ENCODE measurements at places on chromosomes 3 and 15.

- no peak for DNase-seq
These were observed 868.6 kb upstream of the SEMA6D start for GRCh38 chr15:46848704-46849103.

DNA sequence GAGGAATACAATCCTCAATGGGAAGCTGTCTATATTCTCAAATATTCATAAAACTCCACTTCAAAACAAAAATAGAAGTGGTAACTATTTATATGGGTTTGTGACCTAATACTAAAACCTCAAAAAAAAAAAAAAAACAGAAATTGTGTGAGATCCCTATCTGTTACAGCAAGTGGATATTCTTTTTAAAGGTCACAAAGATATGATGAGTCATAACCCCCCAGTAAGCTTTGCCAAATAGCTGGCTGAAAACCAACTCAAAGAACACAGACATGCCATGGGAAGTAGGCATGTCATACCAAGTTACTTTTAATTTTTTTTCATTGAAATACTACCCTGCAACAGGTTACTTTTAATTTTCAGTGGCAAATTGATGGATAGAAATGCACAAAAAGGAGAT is 62.5 kb downstream of the CBLB start:
- DNase-seq, result no peak

DNA sequence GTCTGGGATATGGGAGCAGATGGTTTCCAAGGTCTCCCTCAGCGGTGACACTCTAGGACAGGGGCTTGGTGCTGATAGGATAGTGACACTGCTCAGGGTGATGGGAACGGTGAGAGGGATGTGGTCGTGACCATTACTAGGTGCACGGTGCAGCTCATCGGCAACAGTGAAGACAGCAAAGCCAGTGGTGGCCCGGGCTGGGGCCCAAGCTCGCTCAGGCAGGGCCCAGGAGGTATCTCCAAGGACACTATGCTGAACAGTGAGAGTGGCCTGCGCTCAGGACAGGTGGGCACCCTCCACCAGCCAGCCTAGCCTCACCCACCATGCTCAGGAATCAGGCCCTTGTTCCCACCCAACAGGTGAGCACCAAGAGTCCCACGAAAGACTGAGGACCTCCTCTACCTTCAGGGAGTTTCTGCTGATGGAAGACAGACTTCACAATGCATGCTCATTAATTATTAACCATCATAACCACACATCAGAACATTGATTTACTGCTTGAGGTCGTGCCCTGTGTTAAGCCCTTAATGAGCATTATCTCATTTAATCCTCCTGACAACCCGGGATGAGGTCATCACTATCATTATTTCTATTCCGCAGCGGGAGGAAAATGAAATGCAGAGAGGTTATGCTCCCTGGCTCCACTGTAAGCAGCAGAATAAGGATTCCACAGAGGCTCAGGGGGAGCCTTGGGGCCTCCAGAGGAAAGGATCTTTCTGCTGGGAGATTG is 269.4 kb downstream of the UACA start:
- no peak for DNase-seq

DNA sequence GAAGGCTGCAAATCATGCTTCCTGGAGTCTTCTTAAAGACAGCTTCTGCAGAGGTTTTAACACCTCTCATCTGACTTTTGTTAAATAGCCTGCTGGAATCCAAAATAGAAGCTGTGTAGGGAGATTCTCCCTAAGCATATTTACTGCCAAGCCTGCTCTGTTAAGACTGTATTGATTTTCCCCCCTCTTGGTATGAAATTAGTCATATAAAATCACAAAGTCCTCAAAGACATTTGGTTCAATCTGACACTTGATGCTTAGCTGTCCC is 94.6 kb downstream of the ITPR1 start:
- no peak for DNase-seq

- DNase-seq, result peak; percentile 68
These were observed 3.2 kb downstream of the ZDHHC19 start for GRCh38 chr3:196207833-196208607.

DNA sequence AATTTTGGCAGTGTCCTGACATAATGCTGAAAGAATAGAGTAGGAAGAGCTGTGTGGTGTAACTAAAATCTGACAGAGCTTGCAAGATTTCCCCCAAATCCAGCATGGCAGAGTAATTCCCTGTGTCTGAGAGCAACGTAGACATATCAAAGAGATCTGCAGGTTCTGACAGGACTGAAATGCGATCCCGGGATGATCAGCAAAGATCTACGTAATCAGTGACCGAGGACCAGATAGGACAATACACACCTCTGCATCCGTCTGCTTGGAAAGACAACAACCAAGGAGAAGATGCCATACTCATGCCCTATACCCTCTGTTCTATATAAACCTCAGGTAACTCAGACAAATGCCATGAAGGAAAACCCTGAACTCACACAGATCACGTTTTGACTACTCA is 26.6 kb upstream of the SYNPR start:
- no peak for DNase-seq

GRCh38 chr3:158097081-158097592 is 9.1 kb downstream of the SHOX2 start:
- no peak for DNase-seq

- no peak for DNase-seq
These were observed 21.7 kb downstream of the PXYLP1 start for GRCh38 chr3:141253326-141253725.

DNA sequence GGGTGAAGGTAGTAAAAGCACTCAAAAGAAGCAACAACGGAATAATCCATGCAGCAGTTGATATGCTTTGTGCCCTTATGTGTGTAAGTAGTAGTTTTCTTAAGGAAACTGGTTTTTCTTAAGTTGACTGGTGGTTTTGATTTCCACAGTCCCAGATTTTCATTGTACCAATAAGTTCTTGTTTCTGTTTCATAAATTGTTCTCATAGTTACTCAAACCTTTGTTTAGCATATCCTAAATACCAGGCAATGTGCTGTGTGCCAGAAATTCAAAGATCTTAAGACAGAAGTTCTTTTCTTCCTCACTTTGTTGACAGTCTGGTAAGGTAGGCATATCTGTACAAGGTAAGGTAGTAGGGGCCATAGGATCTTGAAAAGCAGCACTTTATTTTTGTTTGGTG is 40.0 kb downstream of the DNAJC13 start:
- DNase-seq, result no peak

DNA sequence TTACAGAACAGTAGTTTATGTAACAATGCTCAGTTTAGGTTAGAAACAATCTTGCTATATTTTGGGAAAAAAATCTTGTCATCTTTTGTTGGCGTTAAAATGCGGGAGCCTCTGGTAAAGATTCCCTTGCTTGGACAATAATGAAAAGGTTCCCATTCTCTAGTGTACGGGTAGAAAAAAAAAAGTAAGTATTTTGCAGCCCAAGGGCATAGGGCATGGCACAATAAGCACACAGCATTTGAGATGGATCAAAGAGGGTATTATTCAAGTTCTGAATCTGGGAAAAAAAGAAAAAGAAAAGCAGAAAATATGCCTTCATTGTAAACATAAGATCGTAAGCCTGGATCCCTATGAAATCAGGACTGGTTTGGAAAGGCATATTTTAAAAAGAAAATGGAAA is 408.6 kb upstream of the ROBO2 start:
- no peak for DNase-seq

- no peak for DNase-seq
These were observed 470.7 kb upstream of the CBLB start for GRCh38 chr3:106339551-106339950.

- no peak for DNase-seq
These were observed 41.1 kb downstream of the CYFIP1 start for GRCh38 chr15:22939051-22939450.

DNA sequence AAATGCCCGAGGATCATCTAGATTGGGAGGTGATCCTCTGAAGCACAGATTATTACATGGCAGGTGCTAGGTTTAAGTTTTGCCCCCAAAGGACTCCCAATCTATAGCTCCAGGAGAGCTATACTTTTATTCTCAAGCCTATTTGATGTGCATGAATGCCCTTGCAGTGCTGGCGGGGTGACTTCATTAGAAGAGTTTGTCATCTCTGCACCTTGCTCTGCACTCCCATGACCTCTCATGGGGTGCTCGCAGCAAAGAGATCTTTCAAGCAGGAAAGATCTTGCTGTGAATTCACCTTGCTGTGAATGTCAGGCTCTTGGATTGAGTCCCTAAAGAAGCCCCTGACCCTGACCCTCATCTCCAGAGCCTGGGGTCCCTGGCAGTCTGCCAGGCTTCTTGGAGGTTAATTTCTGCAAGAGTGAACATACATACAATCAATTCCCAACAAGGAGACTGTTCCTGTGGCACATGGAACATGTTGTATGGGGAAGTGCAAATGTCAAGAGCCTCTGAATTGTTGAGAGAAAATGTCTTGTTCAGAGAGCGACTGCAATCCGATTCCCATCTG is 45.9 kb downstream of the FAM43A start:
- no peak for DNase-seq

DNA sequence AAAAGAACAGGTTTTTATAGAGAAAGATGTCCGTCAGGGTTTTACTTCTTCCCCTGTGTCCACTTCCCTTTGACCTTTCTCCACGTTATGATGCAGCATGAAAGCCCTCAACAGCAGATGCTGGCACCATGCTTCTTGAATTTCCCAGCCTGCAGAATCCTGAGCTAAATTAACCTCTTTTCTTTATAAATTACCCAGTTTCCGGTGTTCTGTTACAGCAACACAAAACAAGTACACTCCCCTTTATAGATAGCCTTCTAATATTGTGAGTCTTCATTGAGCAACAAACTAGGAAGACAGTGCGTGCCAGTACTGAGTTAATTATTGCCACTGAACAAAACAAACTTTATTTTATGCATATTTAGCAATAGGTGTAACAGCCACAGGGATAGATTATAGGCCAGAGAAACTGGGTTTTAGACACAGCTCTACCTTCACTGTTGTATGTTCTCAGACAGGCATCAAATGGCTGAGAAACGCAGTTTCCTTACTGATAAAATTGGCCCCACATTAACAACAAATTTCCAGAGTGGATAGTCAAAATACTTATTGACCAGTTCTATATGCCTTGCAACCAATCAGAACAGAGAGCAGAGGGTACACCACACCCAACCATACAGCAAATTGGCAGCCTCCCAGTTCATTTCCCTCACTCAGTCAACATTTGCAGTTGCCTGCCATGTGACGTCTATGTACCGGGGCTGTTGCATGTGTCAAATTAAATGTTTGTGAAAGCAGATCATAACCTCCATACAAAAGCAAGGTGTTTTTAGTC is 14.4 kb upstream of the TBL1XR1 start:
- DNase-seq, result no peak

DNA sequence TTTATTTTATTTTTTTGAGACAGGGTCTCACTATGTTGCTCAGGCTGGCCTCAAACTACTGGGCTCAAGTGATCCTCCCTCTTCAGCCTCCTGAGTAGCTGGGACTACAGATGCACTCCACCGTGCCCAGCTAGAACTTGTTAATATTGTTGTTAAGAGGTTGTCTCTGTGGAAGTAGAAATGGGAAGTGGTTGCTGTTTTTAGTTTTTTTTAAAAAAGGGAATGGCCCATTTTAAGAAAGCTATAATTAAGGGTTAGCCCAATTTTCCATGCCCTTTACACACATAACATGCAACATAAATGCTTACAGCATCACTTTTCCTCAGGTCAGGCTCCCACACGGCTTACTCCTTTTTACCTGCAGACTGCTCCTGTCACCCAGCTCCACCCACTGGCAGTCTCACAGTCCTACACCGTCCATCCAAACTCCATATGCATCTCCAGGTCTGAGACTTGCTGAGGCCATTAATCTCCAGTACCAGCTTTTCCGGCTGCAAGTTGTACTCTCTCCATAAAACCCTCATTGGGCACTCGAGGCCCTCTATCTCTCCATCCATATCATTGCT is 19.8 kb downstream of the MORC1 start:
- no peak for DNase-seq

- DNase-seq, result no peak
These were observed 31.1 kb upstream of the IQCF2 start for GRCh38 chr3:51830345-51830744.

- no peak for DNase-seq
These were observed 492.3 kb downstream of the DIPK2A start for GRCh38 chr3:144463911-144464310.

DNA sequence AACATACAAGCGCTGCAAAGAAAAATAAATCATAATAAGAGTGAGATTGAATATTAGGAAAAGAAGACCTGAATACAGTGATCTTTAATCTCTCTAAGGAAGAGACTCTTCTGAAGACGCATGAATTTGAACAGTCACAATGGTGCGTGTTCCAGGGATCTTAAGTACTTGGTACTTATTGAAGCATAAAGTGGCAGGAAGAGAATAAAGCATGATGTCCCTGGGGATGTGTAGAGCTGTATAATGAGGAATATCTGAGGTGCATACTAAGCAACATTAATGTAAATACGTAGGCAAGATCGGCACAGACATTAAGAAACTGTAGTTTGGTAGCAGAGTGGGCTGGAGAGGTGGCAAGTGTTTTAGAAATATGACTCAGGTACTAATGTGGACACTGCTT is 246.2 kb upstream of the MCTP2 start:
- no peak for DNase-seq

GRCh38 chr3:197031315-197032285 is 2.0 kb upstream of the MELTF start:
- DNase-seq, result no peak

DNA sequence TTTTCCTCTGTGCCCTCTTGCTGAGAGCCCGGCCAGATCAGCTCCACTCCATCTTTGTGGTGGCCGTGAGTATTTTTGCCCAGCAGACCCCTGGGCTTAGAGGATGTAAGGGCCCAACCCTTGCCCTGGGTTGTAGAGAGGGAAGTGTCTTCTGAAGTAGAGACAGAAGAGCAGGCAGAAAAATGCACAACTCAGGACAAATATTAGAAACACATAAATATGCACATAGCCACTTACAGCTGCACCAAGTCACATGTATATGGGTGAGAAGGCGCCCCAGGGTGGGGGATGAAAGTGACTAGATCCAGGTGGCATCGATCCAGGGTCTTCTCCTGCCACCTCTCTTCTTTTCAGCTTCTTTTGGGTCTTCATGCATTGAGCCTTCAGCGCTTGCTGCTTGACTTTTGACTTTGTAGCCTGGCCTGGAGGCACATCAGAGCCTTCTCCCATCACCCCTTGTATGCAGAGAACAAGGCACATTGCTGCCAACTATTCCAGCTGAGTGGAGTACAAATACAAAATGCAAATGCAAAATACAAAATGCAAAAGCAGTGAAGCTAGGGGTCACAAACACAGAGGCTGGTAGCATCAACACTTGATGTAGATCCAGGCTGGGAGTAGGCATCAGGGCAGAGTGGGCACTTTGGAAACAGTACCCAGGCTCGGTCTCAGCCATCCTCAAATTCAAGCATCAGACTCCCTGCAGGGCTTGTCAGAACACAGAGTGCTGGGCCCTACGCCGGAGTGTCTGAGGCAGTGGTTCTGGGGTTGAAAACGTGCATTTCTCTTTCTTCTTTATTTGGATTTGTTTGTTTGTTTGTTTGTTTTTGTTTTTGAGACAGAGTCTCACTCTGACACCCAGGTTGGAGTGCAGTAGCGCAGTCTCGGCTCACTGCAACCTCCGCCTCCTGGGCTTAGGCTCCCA is 133.0 kb downstream of the ASB7 start:
- DNase-seq, result no peak

Measured in stimulated activated CD4-positive, alpha-beta T cell treated with anti-CD3 and anti-CD28 coated beads, TNF-alpha, amount 100 ng/mL, for 24 hours (primary cell).